Stimulated activated CD4-positive, alpha-beta T cell treated with anti-CD3 and anti-CD28 coated beads, Interleukin-12 subunit alpha, Interleukin-12 subunit beta, amount 100 ng/mL, for 24 hours (primary cell): ENCODE measurements at places on chromosomes 7 and 10.

DNA sequence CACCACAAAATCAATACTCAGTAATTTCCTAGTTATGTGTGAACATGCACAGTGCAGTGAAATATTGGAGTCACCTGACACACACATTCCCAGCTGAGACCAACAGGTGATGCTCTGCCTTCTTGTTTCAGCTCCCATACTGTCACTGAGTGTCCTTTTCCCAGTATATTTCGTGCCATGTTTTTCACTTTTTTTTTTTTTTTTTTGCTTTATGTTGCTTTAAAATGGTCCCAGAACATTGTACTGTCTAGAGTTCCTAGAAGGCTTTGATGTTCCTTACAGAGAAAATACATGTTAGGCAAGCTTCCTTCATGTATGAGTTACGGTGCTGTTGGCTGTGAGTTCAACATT, 45.6 kb downstream of the ELAPOR2 start:
- no peak for DNase-seq

DNA sequence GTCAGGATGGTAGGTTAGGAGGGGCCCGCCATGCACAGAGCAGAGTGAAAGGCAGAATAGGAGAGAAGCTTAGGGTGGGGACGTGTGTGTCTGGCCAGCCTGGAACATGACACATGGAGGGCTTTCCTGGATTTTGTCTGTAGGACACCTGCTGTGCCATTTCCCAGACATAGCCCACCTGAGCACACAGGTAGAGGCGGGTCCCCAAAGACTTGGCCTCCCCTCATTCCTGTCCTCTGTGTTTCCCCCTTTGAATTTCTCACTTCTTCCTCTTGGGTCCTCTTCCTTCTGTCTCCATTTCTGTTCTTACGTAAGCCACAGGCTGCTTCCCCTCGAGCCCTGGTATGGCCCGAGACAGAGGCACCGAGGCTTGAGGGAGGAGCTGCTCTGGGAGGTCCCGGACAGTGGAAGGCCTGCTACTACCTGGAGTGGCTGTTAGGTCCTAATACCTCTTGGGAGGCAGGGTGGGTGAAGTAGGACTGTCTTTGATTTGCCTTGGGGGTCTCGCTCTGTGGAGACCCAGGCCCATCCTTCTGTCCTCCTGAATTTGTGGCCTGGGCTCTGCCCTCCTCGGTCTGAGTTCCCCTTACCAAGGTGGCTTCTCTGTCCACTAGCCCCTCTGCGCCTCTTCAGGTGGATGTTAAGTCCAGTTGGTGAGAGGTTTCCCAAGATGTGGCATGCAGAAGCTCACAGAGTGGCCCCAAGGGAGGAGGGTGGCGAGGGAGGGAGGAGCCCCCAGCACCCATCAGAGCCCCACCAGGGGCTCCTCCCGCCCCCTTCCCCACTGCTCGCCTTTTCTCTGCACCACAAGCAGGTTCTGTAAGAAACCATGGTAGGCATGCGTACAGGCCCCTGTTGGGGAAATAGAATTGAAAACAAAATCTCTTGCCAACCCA, 5.5 kb downstream of the ZNF775 start:
- DNase-seq = no peak

- DNase-seq = no peak
Measured at GRCh38 chr10:104831272-104831671, 190.2 kb downstream of the SORCS3 start.

GRCh38 chr10:4670737-4671136, 155.3 kb upstream of the AKR1E2 start:
- no peak for DNase-seq

DNA sequence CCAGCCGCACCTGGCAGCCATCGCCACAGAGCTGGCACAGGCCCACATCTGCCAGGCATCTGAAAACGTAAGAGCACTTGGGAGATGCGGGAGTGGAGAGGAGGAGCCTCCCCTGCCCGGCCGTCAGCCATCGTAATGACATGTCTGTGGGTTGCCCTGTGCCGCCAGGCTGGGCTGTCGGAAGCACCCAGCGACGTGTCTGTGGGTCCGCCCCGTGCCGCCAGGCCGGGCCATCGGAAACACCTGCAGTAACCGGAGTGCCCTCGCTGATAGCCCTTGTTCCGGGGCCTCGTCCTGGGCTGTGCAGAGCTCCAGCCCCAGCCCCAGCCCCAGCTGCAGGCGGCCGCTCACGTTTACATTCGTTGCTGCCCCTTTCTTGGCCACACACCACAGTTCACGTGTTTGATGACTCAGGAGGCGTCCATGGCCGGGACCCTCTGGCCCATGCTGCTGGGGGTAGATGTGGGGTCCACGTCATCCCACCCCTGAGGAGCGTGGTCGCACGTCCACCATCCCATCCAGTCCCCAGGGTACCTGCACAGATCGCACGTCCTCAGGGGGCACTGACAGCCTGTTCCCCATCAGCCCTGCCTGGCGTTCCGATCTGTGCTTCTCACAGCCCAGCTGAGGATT, 30.0 kb upstream of the PRKAR1B start:
- DNase-seq = no peak

DNA sequence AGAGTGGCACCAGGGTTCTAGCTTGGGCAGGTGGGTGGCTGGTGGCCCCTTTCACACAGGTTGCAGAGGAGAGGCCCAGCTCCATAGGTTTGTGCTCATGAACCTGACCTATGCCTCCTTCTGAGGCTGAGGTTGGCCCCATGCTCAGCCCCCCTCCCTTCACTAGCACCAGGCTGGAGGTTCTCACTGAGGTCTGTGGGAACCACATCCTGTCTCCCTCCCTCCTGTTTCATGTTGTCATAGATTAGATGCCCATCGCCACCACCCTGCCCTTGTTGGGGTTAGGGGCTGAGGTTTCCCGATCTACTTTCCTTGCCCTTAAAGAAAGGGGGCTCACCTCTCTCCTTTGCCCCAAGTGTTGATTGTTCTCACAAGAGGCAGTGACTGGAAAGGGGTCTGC, 14.7 kb downstream of the NEUROG3 start:
- DNase-seq = no peak

DNA sequence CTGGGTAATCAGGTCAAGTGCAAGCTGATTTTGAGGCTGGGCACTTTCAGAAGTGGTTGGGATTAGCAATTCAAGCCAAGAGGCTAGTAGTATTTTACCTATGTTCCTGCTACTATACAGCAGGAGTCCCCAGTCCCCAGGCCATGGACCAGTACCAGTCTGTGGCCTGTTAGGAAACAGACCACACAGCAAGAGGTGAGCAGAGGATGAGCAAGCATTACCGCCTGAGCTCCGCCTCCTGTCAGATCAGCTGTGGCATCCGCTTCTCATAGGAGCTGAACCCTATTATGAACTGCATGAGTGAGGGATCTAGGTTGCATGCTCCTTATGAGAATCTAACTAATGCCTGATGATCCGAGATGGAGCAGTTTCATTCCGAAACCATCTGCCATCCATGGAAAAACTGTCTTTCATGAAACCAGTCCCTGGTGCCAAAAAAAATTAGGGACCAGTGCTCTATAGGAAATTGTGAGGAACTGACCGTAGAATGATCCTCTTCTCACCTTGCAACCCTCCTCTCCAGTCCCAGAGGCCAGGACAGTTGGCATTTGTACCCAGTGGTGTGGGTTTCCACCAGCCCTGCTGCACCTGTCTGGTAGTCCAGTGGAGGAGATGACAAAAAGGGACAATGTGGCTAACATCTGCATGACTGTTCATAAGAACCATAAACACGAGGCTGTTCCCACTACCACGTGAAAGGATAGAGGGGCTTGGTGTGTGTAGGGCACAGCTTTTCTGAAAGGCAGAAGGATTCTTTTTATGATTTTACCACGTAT, 172.5 kb downstream of the KIAA1217 start:
- DNase-seq = no peak

DNA sequence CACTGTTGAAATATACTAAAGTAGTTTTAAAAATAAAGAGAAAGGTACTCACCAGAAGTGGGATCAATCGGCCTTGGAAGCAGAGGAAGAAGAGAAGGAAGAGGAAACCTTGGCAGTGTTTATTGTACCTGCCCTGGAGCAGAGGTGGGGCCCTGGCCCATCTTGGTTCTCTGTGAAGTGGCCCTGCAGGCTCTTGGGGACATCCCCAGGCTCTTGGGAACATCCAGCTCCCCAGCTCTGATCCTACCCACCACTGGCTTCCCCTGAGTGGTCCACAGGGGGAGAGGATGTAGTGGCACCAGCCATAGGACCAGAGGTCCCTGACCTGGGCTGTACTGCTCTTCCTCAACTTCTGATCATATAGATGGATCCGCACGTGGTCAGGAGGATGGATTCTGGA, 22.3 kb upstream of the RET start:
- DNase-seq = no peak

- DNase-seq = no peak
Measured at GRCh38 chr10:109062371-109062770, 860.9 kb downstream of the XPNPEP1 start.

DNA sequence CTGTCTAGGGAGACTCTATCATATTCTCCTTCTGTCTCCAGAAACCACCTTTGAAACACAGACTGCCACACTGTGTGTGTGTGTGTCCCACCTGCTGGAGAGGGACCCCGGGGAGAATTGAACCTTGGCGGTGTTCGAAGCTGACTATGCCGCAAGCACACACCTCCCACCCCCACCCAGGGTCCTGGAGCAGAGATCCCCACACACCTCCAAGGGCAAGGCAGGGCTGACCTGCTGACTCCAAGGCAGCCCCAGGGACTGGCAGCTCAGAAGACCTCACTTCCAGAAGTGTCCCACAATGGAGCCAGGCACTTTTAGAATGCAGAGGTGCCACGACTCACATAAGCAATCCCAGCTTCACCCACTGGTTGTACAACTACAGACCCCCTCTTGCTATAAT, 13.1 kb downstream of the DRGX start:
- DNase-seq = no peak
